Neural cell (in vitro differentiated cells): ENCODE measurements at places on chromosomes 4 and X. TPM values are rescaled to one million over a fixed set of nuclear protein-coding genes. Genes with fewer than 3 reads are reported as not detected.

The PLXNB3 gene
- polyA plus RNA-seq = 0.48 and 0.76 TPM in 2 replicates

The RAB40AL gene
- 0.35 TPM in 1 of 2 replicates, not detected in the other for polyA plus RNA-seq

The TRIM60 gene
- not detected in 2 replicates for polyA plus RNA-seq

The GYPA gene
- polyA plus RNA-seq = 1.1 TPM in 1 of 2 replicates, not detected in the other

The GPM6B gene
- 205 and 212 TPM in 2 replicates for polyA plus RNA-seq

The ZNF732 gene
- polyA plus RNA-seq = 0.26 TPM in 1 of 2 replicates, not detected in the other

The SRPK3 gene
- not detected in 2 replicates for polyA plus RNA-seq

The SULT1B1 gene
- polyA plus RNA-seq = not detected in 2 replicates

The CDS1 gene
- 5.2 and 6.1 TPM in 2 replicates for polyA plus RNA-seq

The UGT2B28 gene
- polyA plus RNA-seq = not detected in 2 replicates
